Effector memory CD4-positive, alpha-beta T cell (primary cell): ENCODE measurements at places on chromosomes 3 and 15.

- H3K36me3 ChIP-seq, result no peaks in the 10 kb centered on the region
- no peaks in the 10 kb centered on the region for H3K4me1 ChIP-seq
- no peak for DNase-seq
- H3K27ac ChIP-seq, result no peak overlapping the region
- no peaks in the 10 kb centered on the region for H3K27me3 ChIP-seq
Measured at GRCh38 chr3:41290736-41291135, 91.4 kb downstream of the CTNNB1 start.

GRCh38 chr3:117893001-117893400 lies 1141.6 kb downstream of the IGSF11 start:
- no peak for DNase-seq
- no peaks in the 10 kb centered on the region for H3K36me3 ChIP-seq
- no peak overlapping the region for H3K4me3 ChIP-seq
- H3K4me1 ChIP-seq, result no peaks in the 10 kb centered on the region
- H3K27ac ChIP-seq, result no peak overlapping the region
- no peaks in the 10 kb centered on the region for H3K27me3 ChIP-seq

GRCh38 chr3:57974796-57975388 lies 33.3 kb upstream of the FLNB start:
- no peak overlapping the region for H3K4me3 ChIP-seq
- no peaks in the 10 kb centered on the region for H3K4me1 ChIP-seq
- no peak for DNase-seq
- no peak overlapping the region for H3K27ac ChIP-seq

- H3K4me1 ChIP-seq, result peaks cover 11% of the 10 kb centered on the region
- H3K27ac ChIP-seq, result no peak overlapping the region
- no peaks in the 10 kb centered on the region for H3K27me3 ChIP-seq
- H3K36me3 ChIP-seq, result no peaks in the 10 kb centered on the region
Measured at GRCh38 chr3:32406486-32407408, 15.1 kb downstream of the CMTM7 start.

- H3K27me3 ChIP-seq, result no peaks in the 10 kb centered on the region
- no peak for DNase-seq
- no peaks in the 10 kb centered on the region for H3K36me3 ChIP-seq
- H3K4me3 ChIP-seq, result no peak overlapping the region
- no peaks in the 10 kb centered on the region for H3K4me1 ChIP-seq
- H3K27ac ChIP-seq, result no peak overlapping the region
Measured at GRCh38 chr3:5330152-5330810, 142.8 kb downstream of the EDEM1 start.

- H3K4me1 ChIP-seq, result no peaks in the 10 kb centered on the region
- no peak overlapping the region for H3K27ac ChIP-seq
- H3K27me3 ChIP-seq, result no peaks in the 10 kb centered on the region
- no peaks in the 10 kb centered on the region for H3K36me3 ChIP-seq
Measured at GRCh38 chr3:185318141-185318540, 44.8 kb upstream of the MAP3K13 start.

GRCh38 chr3:16528581-16528993 lies 15.1 kb upstream of the RFTN1 start:
- H3K27ac ChIP-seq, result no peak overlapping the region
- no peaks in the 10 kb centered on the region for H3K4me1 ChIP-seq
- no peaks in the 10 kb centered on the region for H3K36me3 ChIP-seq
- H3K27me3 ChIP-seq, result no peaks in the 10 kb centered on the region
- no peak for DNase-seq

DNA sequence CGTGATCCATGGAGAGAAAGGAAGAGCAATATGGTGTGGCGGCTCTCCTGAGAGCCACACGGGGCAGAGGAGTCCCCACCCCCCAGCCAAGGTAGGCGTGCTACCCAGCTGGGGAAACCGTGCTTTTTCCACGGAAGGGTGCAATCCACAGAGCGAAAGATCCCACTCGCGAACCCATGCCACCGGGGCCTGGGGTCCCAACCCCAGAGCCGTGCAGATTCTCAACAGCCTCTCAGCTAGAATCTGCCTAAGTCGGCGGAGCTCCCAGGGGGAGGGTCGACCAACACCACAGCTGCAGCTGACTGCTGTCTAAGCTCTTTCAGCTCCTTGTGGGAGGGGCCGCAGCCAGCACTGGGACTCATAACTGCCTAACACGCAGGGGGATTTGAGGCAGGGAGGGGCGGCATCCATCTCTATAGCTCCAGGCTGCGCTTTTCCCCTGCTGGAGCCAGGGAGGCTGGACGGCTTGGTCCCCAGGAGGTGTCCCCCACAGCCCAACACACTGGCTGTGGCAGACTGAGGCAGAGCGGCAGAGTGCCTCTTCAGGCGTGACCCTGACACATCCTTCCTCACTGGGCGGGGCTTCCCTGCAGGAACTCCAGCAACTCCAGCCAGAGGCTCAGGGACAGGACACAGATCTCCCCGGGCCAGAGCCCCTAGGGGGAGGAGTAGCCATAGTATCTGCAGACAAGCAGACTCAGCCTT lies 107.6 kb upstream of the ZBTB20 start:
- H3K27me3 ChIP-seq, result no peaks in the 10 kb centered on the region
- H3K4me1 ChIP-seq, result no peaks in the 10 kb centered on the region
- no peaks in the 10 kb centered on the region for H3K36me3 ChIP-seq
- DNase-seq, result no peak
- no peak overlapping the region for H3K27ac ChIP-seq

- no peaks in the 10 kb centered on the region for H3K36me3 ChIP-seq
- H3K27ac ChIP-seq, result no peak overlapping the region
- no peak for DNase-seq
- H3K4me3 ChIP-seq, result no peak overlapping the region
Measured at GRCh38 chr3:182390421-182390820, 402.9 kb upstream of the ATP11B start.

- no peaks in the 10 kb centered on the region for H3K4me1 ChIP-seq
- no peaks in the 10 kb centered on the region for H3K27me3 ChIP-seq
- H3K4me3 ChIP-seq, result no peak overlapping the region
- no peak overlapping the region for H3K27ac ChIP-seq
- DNase-seq, result no peak
Measured at GRCh38 chr3:155303540-155304097, 10.1 kb upstream of the STRIT1 start.

DNA sequence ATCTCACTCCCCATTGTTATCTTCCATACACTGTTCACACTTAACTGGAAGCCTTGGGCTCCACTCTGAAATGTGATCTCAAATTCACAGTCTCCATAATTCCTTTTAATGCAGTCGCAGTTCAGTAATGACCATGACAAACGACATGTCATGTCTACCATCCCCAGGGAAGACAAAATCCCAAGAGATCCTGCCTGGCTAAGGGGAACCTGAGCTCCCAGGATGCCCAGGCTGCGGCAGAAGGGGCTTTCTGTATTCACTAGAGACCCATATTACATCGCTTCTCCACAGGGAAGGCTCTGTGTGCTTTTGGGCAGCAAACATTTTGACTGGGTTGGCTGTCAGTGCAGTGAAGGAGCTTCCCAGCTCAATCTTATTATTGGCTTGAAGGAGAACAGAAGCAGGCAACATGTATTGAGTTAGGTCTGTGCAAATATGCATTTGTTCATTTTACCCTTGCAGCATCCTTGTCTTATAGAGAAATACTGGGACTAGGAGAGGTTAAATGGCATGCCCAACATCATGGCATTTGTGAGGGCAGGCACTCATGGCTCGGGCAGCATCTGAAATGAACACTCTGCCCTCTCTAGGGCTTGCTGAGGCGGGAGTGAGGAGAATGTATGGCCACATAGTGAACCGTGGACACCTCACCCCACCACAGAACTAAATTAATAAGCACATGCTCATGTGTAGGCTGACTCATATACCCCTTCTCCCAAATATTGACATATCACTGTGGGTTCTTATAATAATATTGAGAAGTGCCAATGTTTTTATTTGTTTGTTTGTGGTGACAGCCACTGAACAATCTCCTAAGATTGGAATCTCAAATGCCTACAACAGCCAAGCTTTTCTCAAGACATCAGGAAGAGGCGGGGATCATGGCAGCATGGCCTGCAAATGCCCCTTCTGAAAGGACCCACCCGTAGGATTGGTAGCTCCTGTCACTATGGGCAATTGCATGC lies 141.6 kb upstream of the FOXB1 start:
- H3K4me3 ChIP-seq, result no peak overlapping the region
- H3K27me3 ChIP-seq, result no peaks in the 10 kb centered on the region
- no peaks in the 10 kb centered on the region for H3K4me1 ChIP-seq
- DNase-seq, result no peak
- no peaks in the 10 kb centered on the region for H3K36me3 ChIP-seq
- H3K27ac ChIP-seq, result no peak overlapping the region

DNA sequence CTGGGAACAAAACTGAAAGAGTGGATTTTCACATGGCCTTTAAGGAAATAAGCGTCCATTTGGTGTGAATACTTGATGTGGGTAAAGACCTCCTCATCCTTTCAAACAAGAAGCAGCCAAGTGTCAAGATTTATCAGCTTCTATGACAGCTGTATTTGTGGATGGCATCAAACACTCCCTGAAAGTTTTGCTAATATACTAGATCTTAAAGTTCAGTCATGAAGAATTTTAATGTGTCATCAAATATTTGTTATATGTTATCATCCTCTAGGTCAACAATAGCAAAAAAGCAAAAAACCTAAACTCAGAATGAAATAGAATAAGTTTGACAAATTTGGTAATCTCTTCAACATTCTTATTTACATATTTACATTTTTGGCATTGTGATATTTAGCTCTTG lies 29.1 kb upstream of the LYSMD4 start:
- H3K27me3 ChIP-seq, result no peaks in the 10 kb centered on the region
- no peaks in the 10 kb centered on the region for H3K36me3 ChIP-seq
- no peak overlapping the region for H3K4me3 ChIP-seq
- H3K4me1 ChIP-seq, result no peaks in the 10 kb centered on the region
- no peak for DNase-seq

DNA sequence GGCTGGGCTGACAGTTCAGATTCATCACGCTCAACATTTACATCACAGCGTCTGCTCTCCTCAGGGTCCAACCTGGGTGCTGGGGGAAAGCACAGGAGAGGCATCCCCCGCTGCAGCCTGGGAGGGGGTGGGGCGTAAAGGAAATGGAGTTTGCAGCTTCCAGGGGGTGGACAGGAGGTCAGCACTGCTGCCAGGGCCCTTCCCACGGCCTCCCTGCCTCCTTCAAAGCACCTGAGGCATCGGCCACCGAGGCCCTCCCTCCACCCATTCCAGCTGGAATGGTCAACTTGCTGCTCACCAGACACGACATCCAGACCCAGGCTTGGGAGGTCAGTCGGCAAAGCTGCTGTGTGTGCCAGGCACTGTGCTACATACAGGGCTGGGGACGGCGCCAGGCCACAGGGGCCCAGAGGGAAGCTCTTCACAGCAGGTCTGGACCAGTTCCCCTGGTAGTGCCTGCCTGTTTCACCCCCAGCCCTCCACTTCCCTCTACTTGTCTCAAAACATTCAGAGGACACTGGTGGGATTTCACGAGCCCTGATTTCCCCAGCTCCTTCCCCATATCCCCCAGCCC lies 120.7 kb downstream of the ANP32A start:
- H3K36me3 ChIP-seq, result no peaks in the 10 kb centered on the region
- no peaks in the 10 kb centered on the region for H3K27me3 ChIP-seq
- no peak overlapping the region for H3K4me3 ChIP-seq
- H3K27ac ChIP-seq, result no peak overlapping the region

DNA sequence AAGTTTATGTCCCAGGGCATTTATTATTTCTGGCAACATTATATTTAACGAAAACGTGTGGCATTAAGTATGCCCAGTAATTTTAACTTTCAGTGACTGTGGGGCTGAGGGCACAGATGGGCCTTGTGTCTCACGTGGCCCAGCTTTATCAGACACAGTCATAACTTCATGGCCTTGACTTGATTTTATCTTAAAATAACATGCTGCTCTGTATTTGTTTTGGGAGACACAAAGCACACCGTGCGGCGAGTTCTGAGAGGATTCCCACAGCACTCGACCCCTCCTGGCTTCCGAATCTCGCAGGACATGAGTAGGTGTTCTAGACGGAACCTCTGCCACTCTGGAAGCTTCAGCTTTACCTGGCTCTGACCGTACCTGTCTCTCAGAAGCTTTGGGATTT lies 180.8 kb downstream of the ADAMTS17 start:
- H3K4me3 ChIP-seq, result no peak overlapping the region
- no peak overlapping the region for H3K27ac ChIP-seq
- H3K36me3 ChIP-seq, result no peaks in the 10 kb centered on the region
- no peaks in the 10 kb centered on the region for H3K27me3 ChIP-seq

GRCh38 chr15:40067921-40068624 lies 29.1 kb upstream of the SRP14 start:
- no peaks in the 10 kb centered on the region for H3K27me3 ChIP-seq
- no peak overlapping the region for H3K27ac ChIP-seq
- DNase-seq, result no peak
- no peaks in the 10 kb centered on the region for H3K4me1 ChIP-seq
- no peaks in the 10 kb centered on the region for H3K36me3 ChIP-seq

- DNase-seq, result no peak
- no peaks in the 10 kb centered on the region for H3K36me3 ChIP-seq
- no peak overlapping the region for H3K27ac ChIP-seq
- no peaks in the 10 kb centered on the region for H3K27me3 ChIP-seq
- H3K4me1 ChIP-seq, result no peaks in the 10 kb centered on the region
Measured at GRCh38 chr3:174295306-174296092, 563.6 kb upstream of the NAALADL2 start.

- no peaks in the 10 kb centered on the region for H3K4me1 ChIP-seq
- no peak overlapping the region for H3K27ac ChIP-seq
- no peak overlapping the region for H3K4me3 ChIP-seq
- no peaks in the 10 kb centered on the region for H3K27me3 ChIP-seq
- H3K36me3 ChIP-seq, result peaks cover 30% of the 10 kb centered on the region
Measured at GRCh38 chr3:194446754-194447153, 40.0 kb downstream of the ATP13A3 start.

DNA sequence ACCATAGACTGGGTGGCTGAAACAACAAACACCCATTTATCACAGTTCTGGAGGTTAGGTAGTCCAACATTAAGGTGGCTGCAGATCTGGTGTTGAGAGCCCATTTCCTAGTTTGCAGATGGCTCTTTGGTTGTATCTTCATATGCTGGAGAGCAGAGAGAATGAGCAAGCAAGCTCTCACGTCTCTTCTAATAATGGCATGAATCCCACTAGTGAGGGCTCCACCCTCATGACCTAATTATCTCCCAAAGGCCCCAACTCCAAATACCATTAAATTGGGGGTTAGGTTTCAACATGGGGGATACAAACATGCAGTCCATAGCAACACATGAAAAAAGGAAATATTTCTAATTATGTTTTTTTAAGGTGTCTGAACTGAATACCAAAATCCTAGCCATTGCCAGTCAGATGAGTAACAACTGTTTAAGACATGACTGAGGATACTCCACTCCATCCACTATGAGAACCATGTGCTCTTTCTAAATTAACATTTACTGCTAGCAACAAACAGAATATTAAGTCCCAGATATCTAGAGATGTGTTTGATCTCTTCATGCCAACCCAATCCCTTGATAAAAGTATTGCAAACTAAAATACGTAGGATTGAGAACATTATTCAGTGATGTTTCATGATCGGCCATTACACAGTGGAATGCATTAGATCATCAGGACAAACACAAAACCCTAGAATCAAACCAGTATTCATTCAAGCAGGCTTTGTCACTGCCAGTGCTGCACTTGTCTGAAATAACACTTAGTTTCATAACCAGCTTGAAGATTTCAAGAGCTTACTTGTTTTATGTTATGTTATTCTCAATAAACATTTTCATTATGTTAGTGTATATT lies 340.3 kb downstream of the SLC9A9 start:
- DNase-seq, result no peak
- no peaks in the 10 kb centered on the region for H3K27me3 ChIP-seq
- H3K4me3 ChIP-seq, result no peak overlapping the region
- no peaks in the 10 kb centered on the region for H3K36me3 ChIP-seq
- no peaks in the 10 kb centered on the region for H3K4me1 ChIP-seq

GRCh38 chr15:25718169-25718536 lies 145.0 kb downstream of the ATP10A start:
- DNase-seq, result no peak
- no peak overlapping the region for H3K27ac ChIP-seq
- H3K27me3 ChIP-seq, result no peaks in the 10 kb centered on the region
- no peak overlapping the region for H3K4me3 ChIP-seq
- H3K4me1 ChIP-seq, result no peaks in the 10 kb centered on the region
